GM06990 (cell line): ENCODE measurements at places on chromosomes 6 and 20.

DNA sequence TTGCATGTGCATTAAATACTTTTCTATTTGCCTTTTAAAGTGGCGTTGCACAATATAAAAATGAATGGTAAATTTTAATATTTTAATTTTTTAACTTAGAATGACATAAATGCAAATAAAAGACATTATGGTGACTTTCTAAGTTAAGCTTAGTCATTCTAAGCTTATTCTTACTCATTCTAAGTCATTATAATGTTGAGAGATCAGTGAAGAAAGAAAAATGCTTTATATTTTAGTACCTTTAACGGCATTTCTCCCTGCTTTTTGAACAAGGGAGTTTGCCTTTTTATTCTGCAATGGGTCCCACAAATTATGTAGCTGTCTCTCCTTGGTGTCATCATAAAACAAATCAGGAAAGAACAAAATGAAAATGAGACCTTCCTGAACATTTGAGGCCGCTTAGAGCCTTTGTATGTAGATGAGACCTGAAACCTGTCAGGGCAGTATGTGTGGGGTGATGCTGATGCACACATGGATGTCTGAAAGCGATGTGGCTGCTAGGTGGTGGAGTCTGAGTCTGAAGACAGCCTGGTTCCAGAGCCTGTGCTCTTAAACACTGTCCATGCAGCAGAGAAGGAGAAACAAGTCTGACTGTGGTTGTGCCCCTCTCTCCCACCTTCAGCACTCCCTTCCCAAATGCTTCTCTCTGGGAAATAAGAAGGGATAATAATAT lies 158.0 kb downstream of the PHF3 start:
- DNase-seq = no peak

DNA sequence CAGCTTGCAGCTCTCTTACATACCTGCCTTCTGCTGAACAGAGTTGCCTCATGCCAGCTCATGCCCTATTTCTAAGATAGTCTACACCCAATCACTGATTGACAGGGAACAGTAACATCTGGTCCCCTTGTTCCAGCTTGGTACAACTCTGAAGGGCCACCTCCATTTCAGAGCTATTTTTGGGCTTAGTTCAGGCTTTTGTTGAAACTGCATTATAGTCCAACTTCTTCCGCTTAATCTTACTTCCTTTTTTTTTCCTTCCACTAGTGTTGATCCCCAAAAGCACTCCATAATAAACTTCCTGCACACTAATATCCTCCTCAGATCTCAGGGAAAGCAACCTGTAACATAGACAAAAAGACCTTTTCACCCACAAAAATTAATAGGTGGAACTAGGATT lies 65.7 kb upstream of the TNFRSF21 start:
- no peak for DNase-seq

DNA sequence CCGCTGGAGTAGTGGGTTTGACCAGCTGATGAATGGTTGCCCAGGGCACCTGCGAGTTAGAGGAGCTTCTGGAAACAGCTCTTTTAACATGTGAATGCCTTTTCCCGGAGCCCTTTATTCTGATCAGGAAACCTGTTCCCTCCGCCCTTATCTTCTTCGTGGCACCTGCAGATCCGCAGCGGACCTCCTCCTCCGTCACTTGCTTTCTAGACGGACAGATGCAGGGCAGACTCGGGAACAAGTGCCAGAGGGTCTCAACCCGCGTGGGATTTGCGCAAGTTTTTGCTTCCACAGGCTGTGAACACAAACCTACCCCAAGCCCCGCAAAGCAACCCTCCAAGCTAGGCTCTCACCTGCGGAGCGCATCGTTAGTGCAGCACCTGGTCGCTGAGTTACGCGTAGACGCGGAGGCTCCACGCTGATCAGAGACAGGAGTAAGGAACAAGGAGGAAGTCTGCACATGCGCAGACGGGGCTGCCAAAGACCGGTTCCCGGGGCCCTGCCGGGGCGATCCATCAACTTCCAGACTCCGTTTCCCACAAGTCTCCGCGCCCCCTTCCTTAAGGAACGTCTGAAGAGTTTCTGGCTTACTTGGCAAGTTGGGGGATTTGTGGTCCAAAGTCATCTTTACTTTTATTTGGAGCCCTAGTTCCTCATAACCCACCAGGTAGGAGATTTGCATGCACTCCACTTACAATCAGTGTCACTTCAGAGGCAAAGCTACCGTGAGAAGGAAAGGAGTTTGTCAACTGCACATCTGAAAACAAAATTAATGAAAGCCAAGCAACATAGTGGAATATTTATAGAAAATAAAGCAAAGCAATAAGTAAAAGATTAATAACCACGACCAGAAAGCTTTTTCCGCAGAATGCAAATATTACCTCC lies 52.7 kb upstream of the ELMO2 start:
- no peak for DNase-seq

GRCh38 chr6:155985660-155986138 lies 530.1 kb upstream of the NOX3 start:
- DNase-seq = no peak

GRCh38 chr20:44533928-44534327 lies 12.1 kb upstream of the SERINC3 start:
- DNase-seq = no peak

DNA sequence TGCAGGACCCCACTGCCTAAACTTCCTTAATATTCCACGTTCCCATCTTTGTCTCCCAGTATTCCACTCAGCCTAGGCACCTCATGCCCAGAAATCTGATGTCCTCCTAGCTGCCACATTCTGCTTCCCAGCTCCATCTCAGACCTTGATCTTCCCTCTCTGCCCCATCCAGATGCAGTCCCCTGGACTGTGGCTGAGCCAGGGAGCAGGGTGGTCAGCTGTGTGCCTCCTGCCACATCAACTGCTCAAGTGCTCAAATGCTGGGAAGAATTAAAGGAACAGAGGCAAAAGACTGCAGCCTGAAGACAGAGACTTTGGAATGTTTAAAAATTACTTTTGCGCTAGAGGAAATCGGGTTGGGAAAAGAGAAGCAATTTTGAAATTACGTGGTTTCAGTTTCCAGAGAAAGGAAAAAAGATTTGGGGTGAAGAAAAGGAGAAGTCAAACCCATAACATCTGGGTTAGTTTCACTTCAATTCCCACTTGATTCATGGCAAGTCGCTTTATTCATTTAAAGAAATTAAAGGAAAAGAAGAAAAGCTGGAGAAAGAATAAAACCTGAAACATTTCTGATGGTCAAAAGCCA lies 704.8 kb downstream of the PTPRT start:
- no peak for DNase-seq
